NK-92 treated with Interleukin-12 subunit alpha and Interleukin-12 subunit beta, amount 100 ng/mL, for 24 hours (cell line): ENCODE measurements at places on chromosomes 12 and 14.

GRCh38 chr12:88182416-88182815 lies 40.3 kb downstream of the TMTC3 start:
- DNase-seq, result no peak

DNA sequence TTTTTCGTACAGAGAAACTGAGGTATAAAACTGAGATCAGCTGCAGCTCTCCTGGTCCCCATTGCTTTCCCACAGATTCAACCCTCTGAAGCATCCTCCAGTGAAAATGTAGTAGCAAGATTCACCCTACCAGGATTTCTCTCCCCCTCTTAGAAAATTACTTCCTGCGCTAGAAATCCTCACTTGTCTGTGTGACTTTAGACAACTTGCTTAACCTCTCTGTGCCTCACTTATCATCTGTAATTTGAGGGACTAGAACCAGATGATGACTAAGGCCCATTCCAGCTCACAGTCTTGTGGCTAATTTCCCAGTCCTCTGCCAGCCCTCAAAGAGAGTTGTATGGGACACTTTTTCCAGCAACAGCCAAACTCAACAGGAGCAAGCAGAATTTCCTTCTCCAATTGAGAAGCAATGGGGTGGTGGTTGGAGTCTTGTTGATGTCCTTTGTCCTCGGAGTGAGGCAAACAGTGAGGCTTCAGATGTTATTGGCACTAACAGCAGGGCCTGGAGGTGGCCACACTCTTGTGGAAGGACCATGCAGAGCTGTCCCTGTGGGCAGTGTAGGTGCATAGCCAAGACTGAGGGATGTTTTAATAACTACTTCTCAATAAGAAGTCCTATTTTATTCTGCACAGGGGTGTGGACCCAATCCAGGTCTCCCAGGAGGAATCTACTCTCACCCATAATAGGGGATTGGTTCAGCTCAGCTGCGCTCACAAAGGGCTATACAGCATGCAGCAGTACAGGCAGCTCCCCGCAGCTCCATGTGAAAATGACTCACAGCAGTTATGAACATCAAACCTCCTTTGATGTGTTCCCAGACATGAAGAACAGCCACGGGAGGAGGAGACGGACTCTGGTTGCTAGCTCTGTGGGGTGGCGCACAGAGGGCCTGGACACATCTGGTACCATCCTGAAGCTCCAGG lies 200.1 kb downstream of the DAD1 start:
- no peak for DNase-seq

DNA sequence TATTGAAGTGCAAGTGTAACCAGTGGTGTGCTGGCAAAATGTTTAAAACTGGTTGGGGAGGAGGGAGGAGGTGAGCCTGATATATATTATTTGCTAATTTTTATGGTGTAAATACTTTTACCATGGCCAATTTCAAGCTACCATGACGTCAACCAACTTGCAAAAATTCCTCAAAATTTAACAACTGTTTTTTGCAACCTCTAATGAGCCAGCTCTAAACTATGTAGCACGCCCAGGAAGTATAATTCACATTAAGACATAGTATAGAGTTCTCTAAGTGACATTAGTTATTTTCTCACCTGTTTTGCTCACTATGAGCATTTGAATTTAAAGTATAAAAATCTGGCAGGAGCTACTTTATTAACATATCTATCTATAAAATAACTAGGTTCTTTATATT lies 41.4 kb downstream of the ATL1 start:
- no peak for DNase-seq

- DNase-seq, result no peak
These were observed 63.1 kb upstream of the TRHDE start for GRCh38 chr12:72209086-72209485.

GRCh38 chr12:90235642-90236041 lies 527.0 kb upstream of the ATP2B1 start:
- DNase-seq, result no peak

GRCh38 chr12:68876461-68876860 lies 56.5 kb downstream of the CPM start:
- DNase-seq, result no peak

DNA sequence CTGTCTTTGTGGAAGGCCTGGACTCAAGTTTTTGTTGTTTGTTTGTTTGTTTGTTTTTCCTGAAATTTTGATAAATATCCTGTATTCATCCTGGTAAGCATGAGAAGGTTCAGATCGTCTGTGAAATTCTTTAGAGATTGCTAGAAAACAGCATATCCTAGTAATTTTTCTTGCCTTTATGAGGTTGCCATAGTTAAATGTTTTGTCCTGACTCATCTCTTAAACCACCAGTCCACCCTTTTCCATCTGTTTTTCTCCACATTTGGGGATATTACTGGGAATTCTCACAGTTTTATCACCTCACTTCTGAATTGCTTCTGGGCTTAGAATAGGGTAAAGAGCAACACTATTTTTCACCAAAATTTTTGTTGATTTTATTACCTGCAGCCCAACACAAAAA lies 248.3 kb downstream of the FBXL14 start:
- no peak for DNase-seq

DNA sequence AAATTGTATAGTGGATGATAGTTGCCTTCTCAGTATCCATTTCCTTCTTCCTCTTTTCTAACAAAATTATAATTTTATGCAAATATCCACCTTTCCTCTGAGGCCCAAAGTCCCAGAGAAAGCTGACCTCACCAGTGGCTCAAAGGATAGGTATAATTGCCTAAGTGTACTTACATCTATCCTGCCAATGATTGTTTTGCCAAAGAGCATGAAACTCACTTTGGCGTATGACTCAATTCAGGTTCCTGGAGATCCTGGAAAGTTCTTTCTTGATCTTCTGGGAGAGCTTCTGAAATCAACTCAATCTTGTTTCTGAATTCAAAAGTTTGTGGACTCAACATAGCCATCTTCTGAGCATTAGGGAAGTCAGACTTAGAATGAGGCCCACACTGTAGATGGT lies 10.5 kb upstream of the RBM25 start:
- DNase-seq, result no peak

GRCh38 chr14:102913341-102914211 lies 8.9 kb upstream of the AMN start:
- no peak for DNase-seq

DNA sequence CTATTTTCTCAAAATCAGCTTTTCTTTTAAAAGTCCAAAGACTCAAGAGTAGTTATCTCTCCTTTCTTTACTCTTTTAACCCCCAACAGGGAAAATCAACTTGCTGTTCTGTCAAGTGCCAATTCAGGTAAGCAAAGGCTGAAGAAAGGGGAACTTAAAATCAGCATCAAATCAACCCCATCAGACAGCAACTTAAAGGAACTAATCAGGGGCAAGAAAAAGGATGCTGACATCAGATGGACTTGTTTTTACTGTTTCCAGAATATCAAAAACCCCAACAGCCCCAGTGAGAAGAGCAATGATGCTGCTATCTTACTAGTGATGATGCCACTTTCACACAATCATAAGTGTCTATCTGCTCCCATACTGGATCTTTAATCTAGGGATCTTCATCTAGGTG lies 3.4 kb downstream of the BAZ2A start:
- DNase-seq, result no peak

GRCh38 chr12:68536885-68537485 lies 73.7 kb upstream of the RAP1B start:
- DNase-seq, result no peak

- DNase-seq, result no peak
These were observed 31.2 kb upstream of the IGF1 start for GRCh38 chr12:102511575-102511974.

- DNase-seq, result no peak
These were observed 156.8 kb downstream of the GLT1D1 start for GRCh38 chr12:129009833-129010622.

GRCh38 chr14:57375156-57375555 lies 15.2 kb upstream of the NAA30 start:
- no peak for DNase-seq

DNA sequence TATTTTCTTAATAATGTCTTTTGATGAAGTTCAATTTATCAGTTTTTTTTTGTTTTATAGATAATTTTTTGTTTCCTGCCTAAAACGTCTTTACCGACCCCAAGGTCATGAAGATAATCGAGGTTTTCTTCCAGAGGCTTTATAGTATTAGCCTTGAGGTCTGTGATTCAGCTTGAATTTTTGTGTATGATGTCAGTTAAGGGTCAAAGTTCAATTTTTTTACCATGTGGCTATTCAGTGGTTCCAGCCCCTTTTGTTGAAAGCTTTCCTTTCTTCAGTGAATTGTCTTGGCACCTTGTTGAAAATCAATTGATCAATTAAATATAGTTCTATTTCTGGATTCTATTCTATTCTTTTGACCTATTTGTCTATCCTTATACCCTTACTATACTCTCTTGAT lies 3.2 kb upstream of the MGST1 start:
- DNase-seq, result no peak

DNA sequence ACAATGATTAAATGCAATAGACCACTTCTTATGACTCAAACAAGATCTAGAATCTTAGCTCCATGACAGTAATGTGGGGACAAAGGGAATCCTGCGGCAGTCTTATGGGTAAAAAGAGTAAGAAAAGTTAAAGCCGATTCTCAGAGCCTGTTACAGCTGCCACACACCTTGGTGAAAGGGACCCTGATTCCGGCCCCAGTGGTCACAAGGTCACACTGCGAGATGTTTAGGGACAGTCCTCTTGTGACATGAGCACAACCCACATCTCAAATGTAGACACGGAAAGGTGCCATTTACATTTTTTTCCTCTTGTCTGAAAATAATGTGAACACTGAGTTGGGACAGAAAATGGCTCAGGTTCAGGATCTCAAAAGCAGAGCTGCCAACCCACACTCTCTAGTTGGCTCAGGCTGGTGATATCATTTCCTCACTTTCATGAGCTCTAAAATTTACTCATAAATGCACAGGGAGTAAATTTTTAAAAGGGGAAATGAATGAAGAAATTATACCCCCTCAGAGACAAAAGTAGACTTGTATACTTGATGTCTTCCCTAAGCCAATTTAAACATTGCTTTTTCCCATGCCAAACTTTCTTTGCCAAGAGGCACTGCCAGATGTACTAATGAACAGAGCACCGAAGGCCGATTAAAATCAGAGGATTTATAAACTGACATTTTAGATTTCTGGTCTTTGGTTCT lies 113.1 kb upstream of the OVCH1 start:
- DNase-seq, result no peak

- DNase-seq, result no peak
These were observed 14.4 kb downstream of the TSPAN9 start for GRCh38 chr12:3091382-3092241.

- DNase-seq, result no peak
These were observed 21.8 kb upstream of the RNU6-8 start for GRCh38 chr14:32224737-32225377.

- no peak for DNase-seq
These were observed 87.8 kb upstream of the GZMB start for GRCh38 chr14:24721775-24722174.

GRCh38 chr14:50186107-50186506 lies 45.3 kb downstream of the SOS2 start:
- no peak for DNase-seq

DNA sequence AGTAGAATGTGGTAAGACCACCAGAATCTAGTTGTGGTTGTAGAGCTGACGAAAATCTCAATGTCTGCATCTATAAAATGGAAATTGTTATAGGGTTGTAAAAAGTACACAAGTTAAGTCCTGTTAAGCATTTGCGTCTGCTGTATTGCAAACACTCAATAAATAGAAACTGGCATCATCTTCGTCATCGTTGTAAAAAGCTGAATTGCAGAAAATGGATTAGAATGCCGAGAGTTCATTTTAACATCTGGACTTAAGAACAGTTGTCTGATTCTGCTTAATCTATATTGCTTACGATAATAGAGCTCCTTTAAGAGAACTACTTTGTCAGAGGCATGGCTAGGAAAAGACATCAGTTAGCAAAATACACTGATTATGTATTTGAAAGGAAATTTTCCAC lies 33.2 kb downstream of the KCNMB4 start:
- no peak for DNase-seq

DNA sequence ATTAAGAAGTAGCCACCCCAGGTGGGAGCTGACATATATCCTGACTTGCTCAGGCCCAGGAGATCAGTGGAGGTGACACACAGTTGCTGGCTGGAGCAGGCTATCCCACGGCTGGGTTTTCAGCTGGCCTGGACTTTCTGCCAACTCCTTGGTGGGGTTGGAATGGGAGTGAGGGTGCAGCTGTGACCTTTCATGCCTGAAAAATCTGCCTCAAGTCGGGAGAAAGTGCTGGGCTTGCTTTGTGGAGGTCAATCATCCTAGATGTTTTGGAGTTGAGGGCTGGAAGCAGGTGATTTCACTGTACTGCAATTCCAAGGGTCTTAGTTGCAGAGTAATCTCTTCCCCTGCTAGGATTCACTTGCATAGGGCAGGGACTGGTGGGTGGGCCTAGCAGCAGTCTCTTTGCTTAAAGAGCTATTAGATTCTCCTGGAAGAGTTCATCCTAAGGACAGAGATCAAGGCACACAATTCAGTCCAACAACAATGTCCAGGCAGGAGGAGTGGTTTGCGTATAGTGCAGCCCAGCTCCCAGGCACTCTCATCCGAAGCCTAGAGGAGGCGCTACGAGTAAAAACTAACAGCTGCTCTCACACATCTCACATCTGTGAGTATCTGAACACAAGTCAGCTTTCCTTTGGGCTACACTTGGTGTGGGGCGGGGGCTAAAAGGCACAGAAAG lies 98.1 kb downstream of the GAS2L3 start:
- DNase-seq, result no peak

GRCh38 chr12:19432309-19433170 lies 6.8 kb upstream of the AEBP2 start:
- DNase-seq, result no peak

- DNase-seq, result no peak
These were observed 42.8 kb upstream of the CORO1C start for GRCh38 chr12:108773798-108774788.

- DNase-seq, result no peak
These were observed 6.3 kb upstream of the BMP4 start for GRCh38 chr14:53962953-53963319.

- DNase-seq, result no peak
These were observed 753.6 kb downstream of the SLC16A7 start for GRCh38 chr12:60349232-60349978.

DNA sequence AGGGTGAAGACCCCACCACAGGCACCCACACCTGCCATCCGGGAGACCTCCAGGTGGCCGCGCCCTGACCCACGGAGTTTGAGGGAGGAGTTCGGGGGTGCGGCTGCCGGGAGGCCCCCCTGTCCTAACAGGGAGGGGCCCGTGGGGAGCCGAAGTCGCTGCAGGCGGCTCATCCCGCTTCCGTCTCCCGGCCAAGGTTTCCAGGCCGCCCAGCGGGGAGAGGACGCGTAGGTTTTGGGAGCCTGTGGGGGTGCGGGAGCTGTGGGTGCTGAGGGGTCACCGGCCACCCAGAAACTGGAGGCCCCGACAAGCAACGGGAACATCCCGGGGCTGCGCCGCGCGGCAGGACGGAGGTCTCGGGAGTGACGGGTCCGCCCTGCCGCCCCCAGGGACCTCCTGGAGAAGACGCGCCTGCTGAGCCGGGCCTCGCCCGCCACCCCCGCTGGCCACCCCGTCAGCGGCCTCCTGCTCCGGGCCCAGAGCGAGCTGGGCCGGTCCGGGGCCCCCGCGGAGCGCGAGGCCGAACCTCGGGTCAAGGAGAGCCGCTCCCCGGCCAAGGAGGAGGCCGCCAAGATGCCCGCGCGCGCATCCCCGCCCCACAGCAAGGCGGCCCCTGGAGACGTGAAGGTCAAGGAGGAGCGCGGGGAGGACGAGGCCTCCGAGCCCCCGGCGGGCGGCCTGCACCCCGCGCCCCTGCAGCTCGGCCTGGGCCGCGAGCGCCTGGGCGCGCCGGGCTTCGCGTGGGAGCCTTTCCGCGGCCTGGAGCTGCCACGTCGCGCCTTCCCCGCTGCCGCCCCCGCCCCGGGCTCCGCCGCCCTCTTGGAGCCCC lies 27.6 kb downstream of the LRCOL1 start:
- no peak for DNase-seq
